ENCODE measurements at places on chromosomes 16 and 17.

DNA sequence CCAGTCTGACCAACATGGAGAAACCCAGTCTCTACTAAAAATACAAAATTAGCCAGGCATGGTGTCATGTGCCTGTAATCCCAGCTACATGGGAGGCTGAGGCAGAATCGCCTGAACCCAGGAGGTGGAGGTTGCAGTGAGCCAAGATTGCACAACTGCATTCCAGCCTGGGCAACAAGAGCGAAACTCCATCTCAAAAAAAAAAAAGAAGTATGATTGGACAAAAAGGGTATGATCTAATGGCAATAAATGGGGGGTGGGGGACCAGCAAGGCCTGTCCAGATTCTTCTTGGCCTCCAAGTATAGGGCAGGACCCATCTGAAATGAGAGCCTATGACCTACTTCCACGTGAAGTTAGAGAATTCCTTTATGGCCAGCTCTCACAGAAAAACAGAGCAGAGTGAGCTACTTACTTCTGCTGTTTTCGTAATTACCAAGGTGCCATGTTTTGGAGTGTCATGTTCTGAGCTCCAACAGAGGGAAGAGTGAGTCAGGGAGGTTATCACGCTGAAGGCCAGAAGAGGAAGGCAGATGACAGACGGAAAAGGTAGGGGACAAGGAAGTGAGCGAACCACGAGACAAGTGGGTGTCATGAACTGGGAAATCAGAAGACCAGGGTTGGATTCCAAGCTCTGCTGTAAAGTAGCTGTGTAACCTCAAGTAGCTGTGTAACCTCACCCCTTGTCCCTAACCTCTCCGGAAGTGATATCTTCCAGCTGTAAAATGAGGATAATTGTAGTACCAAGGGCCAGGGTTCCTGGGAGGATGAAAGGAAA lies 3.6 kb upstream of the ZMYND15 start:
- no peak for DNase-seq

GRCh38 chr16:58047557-58048348 lies 22.2 kb downstream of the MMP15 start:
- no peak for DNase-seq

GRCh38 chr16:58425245-58425644 lies 33.0 kb downstream of the GINS3 start:
- DNase-seq = no peak

DNA sequence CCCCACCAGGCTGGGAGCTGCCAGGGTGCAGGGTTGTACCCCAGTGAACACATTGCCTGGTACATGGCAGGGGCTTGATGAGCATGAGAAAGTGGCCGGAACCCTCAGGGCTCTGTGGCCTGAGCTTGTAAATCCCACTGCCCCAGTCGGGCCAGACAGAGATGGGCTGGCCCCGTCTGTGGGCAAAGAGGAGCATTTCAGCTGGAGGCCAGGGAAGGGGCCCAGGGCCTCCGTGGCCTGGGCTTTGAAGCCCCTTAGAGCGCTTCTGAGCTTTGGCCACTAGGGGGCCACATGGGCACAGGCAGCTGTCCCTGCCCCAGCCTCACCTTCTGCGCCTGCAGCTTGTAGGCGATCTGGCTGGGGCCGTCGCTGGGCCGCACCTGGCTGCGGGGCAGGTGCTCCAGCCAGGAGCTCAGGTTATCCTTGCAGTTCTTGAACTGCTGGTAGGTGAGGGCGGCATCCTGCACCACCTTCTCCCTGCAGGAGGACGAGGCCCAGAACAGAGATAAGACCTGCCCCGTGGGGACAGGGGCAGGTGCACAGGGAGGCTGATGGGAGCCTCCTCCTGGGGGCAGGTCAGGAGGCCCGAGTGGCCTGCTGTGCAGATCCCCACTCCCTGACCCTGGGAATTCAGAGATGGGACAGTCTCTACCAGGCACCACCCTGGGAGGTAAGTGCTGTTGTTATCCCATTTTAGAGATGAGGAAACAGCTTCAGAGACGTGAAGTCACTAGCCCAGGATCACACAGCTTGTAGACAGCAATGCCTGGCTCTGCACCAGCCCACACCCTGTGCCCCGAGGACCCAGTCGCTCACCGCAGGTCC lies 12.8 kb downstream of the EVPL start:
- DNase-seq = peak; percentile 89

DNA sequence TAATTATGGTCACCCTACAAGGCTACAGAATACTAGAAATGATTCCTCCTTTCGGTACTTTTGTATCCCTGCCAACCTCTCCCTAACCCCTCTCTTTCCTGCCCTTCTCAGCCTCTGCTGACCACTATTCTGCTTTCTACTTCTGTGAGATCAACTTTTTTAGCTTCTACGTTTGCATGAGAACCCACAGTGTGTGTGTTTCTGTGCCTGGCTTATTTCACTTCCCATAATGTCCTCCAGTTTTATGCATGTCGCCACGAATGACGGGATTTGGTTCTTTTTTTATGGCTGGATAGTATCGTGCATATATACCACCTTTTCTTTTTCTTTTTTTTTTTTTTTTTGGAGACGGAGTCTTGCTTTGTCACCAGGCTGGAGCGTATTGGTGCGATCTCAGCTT lies 92.1 kb downstream of the RAP1GAP2 start:
- no peak for DNase-seq

DNA sequence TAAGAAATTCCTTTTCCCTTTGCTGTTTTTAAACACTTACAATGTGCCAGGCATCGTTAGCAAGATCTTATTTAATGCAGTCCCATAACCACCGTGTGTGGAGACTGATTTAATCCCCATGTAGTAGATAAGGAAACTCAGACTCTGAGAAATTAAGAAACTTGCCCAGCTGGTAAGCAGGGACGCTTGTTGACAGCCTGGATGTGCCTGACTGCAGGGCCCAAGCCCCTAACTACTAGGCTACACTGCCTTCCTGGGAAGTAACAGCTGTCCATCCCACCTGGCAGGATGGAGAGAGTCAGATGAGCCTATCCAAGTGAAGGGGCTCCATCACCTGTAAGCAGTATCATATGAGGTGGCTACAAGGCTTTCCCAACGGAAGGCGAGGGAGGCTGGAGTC lies 23.1 kb downstream of the CDK5RAP3 start:
- DNase-seq = no peak

DNA sequence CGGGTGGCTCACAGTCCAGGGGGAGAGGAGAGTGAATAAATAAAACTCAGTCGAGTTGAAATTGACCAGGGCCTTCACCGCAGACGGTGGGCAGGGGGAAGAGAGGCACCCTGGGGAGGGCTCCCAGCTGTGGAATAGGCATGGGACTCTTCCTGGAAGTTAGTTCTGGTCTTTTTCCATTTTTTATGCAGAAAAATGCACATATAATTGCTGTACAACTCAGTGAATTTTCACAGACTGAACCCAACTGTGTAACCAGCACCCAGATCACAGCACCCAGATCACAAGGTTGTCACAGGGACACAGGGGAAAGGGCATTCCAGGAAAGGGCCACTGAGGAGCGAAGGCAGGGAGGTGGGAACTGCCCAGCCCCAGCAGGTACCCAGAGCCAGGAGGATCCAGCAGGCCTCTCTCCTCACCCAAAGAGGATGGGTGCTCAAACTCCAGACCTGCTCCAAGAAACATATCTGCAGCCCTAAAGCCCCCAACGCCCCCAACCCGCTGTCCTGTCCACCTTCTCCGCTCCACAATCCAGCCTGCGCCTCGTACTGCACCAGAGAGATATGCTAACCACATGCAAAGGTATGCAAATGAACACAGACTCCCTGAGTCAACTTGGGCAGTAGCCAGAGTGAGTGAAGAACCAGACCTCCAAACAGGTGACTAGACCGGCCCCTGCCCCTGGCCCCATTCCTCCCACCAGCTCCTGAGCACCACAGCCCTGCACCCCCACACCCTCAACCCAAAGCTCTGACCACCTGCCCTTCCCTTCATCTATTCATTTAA lies 29.1 kb upstream of the EIF1 start:
- no peak for DNase-seq

DNA sequence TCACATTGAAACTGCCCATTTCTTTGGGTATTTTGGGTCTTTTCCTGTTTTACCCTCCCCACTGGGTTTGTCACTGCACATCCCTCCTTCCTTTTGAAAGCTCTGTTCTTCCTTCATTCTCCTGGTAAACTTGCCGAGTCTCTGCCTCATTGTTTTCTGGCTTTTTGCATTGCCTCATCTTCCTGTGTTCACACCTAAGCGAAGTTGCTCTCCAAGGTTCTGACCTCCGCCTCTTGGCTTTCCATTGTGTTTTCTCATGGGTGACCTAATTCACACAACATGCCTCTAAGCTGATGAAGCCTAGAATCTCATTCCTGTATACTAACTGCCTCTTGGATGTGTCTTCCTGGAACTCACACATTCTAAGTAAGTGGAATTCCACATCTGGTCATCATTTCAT lies 1096.1 kb upstream of the EEF2KMT start:
- no peak for DNase-seq

DNA sequence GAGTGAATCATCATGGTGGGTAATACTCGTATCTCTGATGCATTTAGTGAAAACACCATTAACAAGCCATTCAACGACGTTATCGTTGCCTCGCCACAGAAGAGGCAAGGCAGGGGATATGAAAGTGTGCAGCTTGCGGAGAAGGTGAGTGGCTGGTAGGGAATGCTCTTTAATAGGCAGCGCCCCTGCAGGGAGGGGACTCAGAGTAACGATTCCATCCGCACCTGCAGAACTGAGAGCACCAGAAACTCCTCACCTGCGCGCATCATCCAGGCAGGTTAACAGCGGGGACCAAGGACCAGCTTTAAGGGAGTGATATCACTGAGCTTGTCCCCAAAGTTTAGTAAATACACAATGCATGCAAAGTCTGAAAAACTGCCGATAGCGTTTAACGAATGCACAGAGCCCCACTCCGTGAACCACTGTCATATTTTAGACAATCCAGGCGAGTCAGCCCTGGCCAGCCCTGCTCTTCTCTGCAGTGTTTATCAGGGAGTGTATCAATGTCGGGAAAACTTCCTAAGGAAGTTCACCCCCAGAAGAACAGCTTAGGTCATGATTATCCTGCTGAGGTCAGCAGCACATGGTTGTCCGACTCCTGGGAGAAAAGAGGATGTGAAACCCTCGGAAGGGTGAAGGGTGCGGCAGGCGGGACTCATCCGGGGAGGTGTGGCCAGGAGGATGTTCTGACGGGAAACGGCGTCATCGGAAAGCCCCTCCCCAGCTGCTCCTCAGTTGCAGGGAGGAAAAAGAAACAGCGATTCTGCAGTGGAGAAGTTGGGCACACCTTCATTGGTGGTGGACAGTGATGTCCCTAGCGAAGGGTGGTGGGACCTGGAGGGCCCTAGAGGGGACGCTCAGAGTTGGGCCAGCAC lies 68.5 kb upstream of the DNAH17 start:
- DNase-seq = peak; percentile 47

GRCh38 chr16:65774350-65774749 lies 592.1 kb upstream of the CDH5 start:
- DNase-seq = no peak

DNA sequence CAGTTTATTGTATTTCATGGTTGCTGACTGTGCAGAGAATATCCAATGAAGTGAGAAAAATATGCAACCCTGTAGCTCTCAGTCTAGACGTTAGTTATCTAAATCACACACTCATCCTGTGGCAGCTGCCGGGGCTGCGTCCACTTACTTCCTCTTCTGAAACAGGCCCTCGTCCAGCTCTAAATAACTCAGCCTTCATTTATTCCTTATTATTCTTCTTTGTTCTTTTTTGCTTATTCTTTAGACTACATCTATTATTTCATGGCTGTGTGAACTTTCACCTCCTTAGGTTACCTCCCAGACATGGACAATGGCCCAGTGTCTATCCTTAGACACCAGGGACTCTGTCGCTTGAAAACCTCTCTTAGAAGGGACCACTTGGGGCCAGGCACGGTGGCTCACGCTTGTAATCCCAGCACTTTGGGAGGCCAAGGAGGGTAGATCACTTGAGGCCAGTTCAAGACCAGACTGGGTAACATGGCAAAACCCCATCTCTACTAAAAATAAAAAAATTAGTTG lies 3.4 kb upstream of the THUMPD1 start:
- no peak for DNase-seq

- peak; percentile 68 for DNase-seq
Observed at GRCh38 chr16:15950161-15950854, 892 bp downstream of the ABCC1 start.

DNA sequence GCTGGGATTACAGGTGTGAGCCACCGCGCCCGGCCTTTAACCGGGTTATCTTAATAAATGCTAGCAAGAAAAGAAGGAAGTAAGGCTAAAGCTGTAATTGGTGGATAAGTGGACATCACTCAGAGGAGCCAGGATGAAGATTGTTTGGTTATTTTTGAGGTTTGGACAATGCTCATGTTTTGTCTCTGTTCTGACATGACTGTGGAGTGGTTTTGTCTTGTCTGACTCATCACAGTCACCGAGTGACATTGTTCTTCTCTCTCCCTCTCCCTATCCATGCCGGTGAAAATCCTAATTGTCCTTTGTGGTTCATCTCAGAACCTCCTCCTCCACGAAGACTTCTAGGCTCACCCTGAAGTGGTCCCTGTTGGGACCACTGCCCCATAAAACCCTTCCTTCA lies 23.5 kb upstream of the GRIN2A start:
- DNase-seq = no peak

All from HAP-1 (cell line).